ENCODE measurements at places on chromosomes 11 and 22.

DNA sequence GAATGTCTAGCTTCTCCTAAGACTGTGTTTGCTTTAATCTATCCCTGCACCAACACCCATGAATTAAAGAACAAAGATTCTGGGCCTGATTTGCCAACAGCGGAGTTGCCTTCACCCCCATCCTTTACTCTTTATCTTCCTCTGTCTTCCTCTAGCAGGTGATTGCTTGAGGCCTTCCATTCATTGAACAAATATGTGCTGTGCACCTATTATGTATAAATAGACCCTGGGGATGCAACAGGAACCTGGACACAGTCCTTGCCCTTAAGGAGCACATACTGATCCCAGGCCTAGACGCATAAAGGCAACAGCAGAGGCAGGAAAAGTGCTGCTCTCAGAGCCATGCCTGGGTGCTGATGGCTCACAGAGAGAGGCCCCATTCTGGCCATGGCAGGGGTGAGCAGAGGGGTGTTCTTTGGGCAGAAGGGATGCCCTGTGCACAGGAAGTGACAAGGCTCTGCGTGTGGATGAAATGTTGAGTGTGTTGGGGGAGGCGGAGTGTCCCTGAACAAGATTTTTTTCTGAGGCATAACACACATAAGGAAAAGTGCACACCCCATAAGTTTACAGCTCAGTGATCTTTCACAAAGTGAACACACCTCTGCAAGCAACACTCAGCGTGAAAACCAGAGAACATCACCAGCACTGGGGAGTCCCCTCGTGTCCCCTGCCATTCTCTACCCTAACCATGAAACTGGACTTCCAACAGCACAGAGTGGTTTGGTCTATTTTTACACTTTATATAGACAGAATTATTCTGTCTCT lies 145.9 kb downstream of the GRIK4 start:
- no peak for DNase-seq

GRCh38 chr11:128888034-128888985 lies 2.8 kb upstream of the KCNJ5 start:
- no peak for DNase-seq

GRCh38 chr11:86341382-86341781 lies 33.3 kb upstream of the CCDC81 start:
- DNase-seq, result no peak

- DNase-seq, result no peak
Measured at GRCh38 chr11:65719871-65720210, 757 bp downstream of the RNASEH2C start.

DNA sequence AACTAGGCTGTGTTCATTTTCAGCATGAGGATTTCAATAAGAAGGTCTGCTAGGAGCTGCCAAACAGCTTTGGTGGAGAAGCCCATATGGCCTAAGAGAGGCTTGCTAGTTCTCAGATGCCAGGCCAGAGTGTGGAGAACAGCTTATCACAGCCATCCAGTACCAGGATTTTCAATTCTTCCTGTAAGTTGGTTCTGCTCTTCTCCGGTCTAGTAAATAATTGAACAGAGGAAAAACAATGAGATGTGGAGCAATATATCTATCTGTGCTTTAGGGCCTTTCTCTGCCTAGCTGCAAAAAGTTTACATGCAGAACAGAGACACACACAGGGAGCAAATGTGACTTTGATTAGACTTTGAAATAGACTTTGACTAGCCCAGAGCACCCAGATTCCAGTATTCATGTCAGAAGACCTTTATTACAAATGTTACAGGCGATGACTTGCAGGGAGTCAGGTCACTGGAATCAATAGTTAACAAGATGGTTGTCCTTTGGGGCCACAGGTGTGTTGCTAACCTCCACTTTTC lies 19.8 kb upstream of the PPP2R1B start:
- no peak for DNase-seq

DNA sequence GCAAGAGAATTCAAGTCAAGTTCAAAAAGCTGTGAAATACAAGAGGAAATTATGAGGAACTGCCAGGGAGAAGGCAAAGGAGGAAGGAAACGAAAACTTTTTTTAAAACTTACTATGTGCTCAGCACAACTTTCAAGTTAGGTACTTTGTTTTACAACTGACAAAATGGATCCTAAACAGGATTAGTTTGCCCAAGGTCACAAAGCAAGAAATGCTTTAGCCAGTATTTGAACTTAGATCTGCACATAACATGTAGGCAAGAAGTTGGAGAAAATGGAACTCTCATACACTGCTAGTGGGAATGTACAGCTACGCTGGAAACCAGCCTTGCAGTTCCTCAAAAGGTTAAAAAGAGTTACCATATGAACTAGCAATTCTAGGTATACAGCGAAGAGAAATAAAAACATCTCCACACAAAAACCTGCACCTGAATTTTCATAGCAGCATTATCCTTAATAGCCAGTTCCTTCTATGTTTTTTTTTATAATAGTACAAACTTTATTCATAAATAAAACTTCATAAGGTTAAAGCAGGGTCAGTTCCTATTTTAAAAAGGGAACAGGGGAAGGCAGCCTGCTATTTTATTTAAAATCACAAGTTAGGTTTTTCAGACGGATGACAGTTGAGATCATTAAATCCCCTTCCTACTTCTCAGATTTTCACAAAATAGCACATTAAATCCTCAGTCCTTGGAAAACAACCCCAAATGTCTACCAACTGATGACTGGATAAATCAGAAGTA lies 19.2 kb downstream of the DDX6 start:
- DNase-seq, result no peak

GRCh38 chr11:12786891-12787290 lies 112.7 kb downstream of the TEAD1 start:
- DNase-seq, result no peak

GRCh38 chr11:130804306-130805076 lies 111.8 kb downstream of the SNX19 start:
- DNase-seq, result no peak

DNA sequence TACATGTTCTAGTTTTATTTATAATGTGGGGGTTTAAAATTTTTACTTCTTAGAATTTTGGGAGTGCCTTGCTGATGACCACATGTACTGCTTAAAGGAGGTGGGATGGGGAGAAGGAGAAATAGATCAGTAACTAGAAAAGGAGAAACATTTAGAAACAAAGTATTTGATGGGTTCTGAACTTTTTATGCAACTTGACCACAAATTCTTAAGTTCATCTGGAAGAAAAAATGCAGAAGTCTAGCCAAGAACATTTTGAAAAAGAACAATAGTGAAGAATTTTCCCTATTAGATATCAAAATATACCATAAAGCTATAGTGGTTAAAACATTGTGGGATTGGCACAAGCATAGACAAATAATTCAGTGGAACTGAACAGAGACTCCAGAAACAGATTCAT lies 73.3 kb upstream of the AMPD3 start:
- DNase-seq, result no peak

DNA sequence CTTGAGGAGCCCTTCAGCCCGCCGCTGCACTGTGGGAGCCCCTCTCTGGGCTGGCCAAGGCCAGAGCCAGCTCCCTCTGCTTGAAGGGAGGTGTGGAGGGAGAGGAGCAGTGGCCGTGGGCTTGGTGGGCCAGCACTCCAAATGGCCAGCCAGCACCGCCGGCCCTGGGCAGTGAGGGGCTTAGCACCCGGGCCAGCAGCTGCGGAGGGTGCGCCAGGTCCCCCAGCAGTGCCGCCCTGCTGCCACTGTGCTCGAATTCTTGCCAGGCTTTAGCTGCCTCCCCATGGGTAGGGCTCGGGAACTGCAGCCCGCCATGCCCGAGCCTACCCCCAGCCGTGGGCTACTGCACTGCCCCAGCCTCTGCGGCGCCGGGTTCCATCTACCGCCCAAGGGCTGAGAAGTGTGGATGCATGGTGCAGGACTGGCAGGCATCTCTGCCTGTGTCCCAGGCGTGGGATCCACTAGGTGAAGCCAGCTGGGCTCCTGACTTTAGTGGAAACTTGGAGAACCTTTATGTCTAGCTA lies 82.7 kb downstream of the KCNA4 start:
- DNase-seq, result no peak

DNA sequence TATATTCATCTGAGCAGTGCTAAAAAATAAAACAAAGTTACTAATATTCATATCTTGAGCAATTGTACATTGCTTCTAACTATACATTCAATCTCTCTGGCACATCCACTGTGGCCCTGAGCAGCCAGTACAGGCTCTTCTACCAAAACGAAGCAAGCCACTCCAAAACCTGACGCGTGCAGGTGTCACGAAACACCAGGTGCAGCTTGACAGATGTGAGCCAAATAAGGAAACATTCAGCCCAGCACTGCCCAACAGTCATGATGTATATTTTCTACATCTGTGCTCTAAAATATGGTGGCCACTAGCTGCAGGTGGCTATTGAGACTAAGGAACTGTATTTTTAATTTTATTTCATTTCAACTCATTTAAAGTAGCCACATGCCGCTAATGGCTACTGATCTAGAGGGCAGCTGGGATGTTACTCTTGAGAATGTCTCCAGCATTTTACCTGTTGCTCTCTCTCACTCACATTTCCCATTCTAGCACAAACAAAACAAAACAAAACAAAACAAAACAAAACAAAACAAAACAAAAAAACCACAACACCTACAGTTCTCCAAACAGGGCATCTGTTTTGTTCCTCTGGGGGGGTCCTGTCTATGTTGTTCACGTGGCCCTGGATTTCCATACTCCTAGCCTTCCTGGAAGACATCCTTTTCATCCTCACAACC lies 77.7 kb downstream of the LARGE1 start:
- DNase-seq, result no peak

GRCh38 chr11:31887180-31887579 lies 76.1 kb upstream of the PAX6 start:
- DNase-seq, result no peak

DNA sequence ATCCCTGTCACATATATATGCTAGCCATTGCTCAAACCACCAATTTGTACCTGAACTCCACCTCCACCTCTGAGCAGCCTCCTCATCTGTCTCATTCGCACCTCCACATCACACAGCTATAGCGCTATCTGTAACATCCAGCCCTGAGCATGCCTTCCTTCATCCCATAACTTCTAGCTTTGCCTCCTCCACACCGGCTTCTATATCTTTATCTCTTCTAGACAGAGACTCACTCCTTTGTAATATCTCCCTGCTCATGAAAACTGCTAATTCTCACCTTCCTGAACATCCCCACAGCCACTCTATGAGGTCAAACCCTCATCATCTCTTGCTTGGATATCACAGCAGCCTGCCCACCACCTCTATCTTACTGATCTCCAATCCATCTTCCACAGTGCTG lies 5.9 kb downstream of the SIAE start:
- DNase-seq, result no peak

GRCh38 chr11:91846649-91847048 lies 378.0 kb upstream of the FAT3 start:
- no peak for DNase-seq

DNA sequence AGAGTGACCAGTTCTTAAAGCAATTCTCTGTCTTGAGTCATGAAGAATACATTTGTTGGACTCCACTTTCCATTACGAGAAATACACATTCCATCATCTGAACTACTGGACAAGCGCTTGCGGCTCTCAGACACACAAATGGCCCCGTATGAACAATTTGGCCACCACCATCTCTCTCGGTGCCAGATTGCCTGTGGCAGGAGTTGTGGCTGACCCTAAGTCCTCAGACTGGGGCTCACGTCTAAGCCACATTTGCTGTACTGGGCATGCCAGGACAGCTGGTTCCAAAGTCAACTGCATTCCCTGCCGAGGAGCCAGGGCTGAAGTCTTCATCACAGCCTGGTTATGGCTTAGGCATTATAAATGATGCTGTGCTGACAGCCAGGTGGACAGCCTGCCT lies 227.5 kb downstream of the MIAT start:
- DNase-seq, result no peak

DNA sequence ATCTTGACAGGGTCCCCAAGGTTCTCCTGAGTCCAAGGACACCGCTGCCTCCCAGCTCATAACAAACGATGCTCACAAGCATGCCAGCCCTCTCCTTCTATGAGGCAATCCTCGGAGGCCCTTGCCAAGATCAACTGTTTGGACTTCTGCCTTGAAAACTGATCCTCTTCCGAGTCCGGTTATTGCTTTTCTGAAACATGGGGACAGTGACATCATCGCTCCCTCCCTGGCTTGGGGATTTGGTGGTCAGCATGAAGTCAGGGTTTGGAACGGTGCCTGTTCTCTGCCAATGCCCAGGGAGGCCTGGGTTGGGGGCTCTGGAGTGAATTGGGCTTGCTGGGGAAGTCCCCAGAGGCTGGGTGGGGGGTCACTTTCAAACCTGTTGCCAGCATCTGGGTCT lies 149.3 kb downstream of the FBXO7 start:
- no peak for DNase-seq

DNA sequence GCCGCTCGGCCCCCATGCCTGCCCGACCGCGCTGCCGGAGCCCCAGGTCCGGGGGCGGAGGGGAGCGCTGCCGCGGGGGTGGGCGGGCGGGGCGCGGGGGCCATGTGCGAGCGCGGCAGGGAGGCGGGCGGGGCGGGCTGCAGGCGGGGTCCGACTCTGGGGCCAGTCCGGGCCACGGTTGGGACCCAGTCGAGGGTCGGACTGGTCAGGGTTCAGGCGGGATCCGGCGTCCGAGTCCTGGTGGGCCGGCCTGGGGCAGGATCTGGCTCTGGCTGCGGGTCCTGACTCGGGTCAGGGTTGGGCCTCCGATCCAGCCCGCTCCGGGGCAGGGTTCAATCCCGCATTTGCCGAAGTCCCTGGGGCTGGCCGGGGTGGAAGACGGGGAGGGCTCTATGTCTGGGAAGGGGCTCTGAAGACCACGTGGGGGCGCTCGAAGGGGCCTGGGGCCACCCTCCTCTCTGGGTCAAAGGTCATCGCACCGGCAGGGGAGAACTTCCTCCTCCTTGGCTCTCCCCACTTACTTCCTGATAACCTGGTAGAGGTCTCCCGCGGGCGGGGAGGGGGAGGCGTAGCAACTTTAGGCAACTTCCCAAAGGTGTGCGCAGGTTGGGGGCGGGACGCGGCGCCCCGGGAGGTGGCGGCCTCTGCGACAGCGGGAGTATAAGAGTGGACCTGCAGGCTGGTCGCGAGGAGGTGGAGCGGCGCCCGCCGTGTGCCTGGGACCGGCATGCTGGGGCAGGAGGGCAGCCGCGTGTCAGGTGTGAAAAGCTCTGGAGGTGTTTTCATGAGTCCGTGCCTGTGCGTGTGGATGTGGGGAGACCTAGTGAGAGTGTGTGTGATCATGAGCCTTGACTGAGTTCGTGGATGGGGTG lies 603 bp downstream of the ESRRA start:
- peak; percentile 40 for DNase-seq

- DNase-seq, result no peak
Measured at GRCh38 chr11:1040428-1041148, 4.1 kb upstream of the MUC6 start.

DNA sequence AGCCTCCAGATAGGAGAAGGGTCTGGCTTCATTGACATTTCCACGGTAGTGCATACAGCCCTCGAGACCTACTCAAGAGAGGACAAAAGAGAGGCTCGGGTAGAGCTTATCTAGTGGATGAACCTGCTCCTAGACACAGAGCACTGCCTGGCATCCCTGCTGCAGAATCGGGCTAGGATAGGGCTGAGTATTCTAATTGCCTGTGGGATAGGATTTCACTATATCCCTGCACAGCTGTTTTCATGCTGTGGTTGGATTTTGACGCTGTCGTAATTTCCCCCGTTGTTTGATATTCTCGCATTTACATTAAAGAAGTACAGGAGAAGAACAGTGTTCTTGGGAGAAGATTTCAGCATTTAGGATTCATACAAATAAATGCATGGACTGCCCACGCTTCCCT lies 107.8 kb downstream of the KIRREL3 start:
- no peak for DNase-seq
